Activated CD4-positive, alpha-beta T cell treated with anti-CD3 and anti-CD28 coated beads for 24 hours (primary cell): ENCODE measurements at places on chromosomes 13 and 19.

DNA sequence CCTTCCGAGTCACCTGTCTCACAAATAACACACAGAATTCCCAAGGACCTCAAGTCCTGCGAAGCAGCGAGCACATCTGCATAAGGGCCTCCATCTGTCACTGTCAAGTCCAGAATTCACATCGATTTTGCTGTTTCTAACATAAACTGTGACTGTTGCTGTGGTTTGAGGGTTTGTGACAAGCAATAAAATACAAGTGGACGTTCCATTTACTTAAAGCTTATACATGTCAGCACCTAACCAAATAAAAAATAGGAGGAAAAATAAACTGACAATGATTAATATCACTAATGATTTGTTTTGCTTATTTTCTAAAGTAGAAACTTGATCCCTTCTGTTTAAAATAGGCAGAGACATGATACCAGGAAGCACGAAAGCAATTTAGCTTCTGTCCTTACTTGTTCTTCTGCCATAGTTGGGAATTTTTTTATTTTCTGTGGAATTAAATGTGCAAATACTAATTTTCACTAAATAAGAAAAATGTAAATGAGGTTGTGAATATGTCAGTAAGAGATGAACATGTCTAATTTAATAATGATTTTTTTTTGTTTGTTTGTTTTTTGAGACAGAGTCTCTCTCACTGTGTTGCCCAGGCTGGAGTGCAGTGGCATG lies 279.1 kb downstream of the FGF9 start:
- DNase-seq: no peak

GRCh38 chr19:10044390-10044789 lies 31.1 kb downstream of the RDH8 start:
- no peak for DNase-seq

DNA sequence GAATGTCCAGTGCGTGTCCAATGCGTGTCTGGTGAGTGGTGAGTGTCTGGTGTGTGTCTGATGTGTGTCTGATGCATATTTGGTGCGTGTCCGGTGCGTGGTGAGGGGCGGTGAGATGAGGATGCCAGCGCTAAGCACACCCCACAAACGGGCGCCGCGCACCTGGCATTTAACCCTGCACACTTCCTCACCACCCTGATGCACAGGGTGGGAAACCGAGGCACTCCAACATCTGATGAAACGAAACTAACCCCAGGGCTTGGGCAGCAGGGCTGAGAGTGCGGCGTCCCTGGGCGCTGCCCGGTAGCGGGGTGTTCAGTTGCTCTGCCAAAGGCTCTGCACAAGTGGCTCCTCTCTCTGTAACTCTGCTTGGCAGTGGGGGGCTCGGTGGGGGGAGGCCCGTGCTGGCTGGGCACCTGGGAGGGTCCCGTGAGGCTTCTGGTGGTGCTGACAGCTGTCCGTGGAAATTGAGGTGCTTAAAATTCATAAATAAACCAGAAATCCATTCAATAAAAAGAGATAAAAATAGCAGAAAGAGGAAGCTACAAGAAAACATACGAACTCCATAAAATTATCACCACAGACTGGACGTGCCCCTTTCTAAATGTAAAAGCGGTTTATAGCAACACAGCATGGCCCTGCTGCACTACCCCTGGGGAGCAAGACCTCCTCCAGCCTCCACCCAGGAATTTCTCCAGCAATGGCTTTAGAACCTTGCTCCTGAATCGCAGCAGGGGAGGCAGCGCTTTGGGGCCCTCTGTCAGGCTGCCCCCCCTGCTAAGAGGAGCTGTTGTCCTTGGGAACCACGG lies 76.0 kb downstream of the RASA3 start:
- DNase-seq: no peak

- DNase-seq: no peak
Observed at GRCh38 chr19:934197-934840, 8.5 kb downstream of the ARID3A start.

DNA sequence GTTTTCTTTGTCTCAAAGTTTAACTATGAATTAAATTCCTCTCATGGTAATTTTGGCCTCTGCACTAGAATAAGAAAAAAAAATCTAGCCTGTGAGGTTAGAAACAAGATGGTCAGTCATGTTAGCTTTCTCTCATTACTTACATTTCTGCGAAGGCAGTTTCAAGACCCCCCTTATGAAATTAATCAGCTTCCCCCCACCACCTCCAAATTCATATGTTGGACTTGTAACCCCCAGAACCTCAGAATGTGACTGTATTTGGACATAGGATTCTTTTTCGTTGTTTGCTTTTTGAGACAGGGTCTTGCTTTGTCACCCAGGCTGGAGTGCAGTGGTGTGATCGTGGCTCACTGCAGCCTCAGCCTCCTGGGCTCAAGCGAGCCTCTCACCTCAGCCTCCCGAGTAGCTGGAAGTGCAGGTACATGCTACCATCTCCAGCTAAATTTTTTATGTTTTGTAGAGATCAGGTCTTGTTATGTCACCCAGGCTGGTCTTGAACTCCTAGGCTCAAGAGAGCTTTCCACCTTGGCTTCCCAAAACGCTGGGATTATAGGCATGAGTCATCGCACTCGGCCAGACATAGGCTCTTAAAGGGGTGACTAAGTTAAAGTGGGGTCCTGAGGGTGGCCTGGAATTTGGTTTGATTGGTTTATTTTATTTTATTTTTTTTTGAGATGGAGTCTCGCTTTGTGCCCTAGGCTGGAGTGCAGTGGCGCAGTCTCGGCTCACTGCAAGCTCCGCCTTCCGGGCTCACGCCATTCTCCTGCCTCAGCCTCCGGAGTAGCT lies 1.4 kb downstream of the PLA2G4C start:
- DNase-seq: no peak

DNA sequence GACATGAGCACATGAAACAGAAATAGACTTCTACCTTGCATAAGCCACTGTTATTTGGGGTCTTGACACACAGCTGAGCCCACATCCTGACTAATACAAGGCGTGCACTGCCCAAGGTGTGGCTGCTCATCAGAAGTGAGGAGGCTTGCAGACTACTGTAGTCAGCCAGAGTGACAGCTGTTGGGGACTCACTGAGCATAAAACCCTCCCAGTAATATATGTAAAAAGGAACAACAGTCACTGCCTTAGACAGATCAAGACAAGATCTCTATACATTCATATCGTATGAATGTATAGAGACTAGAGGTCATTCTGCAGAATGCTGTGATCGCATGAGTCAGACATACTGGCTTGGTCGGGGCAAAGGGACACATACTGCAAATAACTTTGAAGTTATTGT lies 4.1 kb upstream of the C1QTNF9B start:
- no peak for DNase-seq

DNA sequence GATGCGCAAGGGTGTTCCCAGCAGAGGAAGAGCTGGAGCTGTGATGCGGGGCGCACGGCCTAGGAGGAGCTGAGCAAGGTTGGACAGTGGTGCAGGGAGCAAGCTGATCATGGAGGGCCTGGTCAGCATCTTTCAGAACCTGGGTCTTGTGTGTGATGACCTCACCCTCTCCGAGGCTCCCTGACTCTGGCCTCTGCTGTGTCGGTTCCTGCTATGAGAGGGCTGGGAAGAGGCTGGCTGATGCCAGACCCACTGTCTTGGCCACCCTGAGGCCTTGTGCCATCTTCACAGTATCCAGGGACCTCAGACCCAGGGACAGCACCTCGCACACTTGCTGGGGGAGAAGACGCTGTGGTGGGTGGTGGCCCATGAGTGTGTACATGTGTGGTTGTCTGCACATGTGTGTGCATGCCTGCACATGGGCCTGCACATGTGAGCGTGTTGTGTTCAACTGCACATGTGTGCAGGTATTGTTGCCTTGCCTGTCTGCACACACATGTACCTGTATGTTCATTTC lies 16.5 kb upstream of the C13orf46 start:
- no peak for DNase-seq

- no peak for DNase-seq
Observed at GRCh38 chr19:37845932-37846331, 60.5 kb downstream of the WDR87 start.

GRCh38 chr13:91141543-91142061 lies 205.9 kb upstream of the MIR17HG start:
- DNase-seq: no peak

GRCh38 chr19:35569281-35569781 lies 5.9 kb upstream of the ATP4A start:
- DNase-seq: no peak

GRCh38 chr13:74571811-74572210 lies 437.6 kb upstream of the KLF12 start:
- DNase-seq: no peak

GRCh38 chr13:32616883-32617511 lies 30.7 kb downstream of the PDS5B start:
- no peak for DNase-seq

- DNase-seq: no peak
Observed at GRCh38 chr19:54873990-54874389, at the start of gene FCAR. Gene FCAR (plus strand): TSS chr19:54874235. CDS start chr19:54874290, 55 bp downstream.

- DNase-seq: no peak
Observed at GRCh38 chr13:73467125-73467524, 408.3 kb downstream of the KLF5 start.

DNA sequence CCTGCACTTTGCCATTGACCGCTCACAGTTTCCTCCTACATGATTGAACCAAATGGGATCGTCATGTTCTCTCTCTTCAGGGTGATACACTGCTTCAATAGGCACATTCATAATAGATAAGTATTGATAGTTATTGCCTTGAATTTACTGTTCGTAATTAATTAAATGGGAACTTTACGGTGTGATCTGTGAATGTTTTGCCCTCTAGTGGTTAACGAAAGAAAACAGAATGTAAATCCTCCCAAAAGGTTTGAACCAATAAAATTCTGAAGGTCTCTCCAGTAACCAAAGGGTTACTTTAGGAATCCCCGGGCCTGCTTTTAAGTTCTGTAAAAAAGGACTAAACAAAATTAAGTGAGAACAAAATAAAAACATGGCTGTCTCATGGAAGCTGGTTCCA lies 389.3 kb downstream of the DACH1 start:
- DNase-seq: no peak

GRCh38 chr19:42196011-42197001 lies 21.2 kb downstream of the DEDD2 start:
- DNase-seq: no peak

GRCh38 chr13:109859898-109860297 lies 73.5 kb upstream of the IRS2 start:
- DNase-seq: no peak

DNA sequence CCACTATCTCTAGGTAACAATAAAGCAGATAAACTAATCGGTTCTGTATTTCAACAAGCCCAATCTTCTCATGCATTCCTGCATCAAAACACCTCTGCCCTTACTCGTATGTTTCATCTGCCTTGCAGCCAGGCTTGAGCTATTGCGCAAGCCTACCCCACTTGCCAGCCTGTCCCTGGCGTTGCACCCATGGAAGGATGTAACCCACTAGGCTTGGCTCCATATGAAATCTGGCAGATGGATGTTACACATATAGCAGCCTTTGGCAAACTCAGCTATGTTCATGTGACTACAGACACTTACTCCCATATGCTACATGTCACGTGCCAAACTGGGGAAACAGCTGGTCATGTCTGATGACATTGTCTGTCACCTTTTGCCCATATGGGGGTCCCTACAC lies 11.9 kb upstream of the ZNF549 start:
- DNase-seq: no peak

- no peak for DNase-seq
Observed at GRCh38 chr19:7861619-7862412, 12.4 kb downstream of the PRR36 start.

DNA sequence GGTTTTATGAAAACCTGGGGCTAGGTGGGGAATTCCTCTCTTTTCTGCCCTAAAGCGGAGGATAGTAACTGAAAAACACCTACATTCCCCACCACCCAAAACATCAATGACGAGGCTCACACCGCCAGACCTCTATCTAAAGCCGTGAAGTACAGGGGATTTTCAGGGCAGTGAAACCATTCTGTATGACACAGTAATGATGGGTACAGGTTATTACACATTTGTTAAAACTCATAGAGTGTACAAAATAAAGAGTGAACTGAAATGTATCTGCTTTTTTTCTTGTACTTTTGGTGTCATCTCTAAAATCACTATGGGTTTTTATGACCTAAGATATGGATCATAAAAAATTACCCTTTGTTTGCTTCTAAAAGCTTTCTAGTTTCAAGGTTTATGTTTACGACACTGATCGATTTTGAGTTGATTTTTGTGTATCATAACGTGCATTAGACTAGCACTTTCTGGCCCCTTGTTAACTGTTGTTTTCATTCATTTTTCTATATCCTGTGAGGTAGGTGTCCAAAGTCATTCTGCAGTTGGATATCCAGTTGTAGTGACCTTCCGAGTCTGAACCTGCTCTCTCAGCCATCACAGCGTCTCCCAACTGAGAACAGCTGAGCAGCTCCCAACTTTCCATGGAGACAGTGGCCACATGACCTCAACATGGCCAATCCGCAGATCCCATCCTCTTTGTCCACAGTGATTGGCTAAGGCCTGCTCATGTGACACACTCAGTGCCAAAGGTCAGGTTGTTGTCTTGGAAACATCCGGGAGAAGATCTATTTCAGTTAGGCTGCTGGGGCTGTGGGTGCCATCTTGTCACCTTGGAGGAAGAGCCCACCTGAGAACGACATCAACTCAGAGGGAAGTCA lies 10.3 kb downstream of the MBD3L2B start:
- no peak for DNase-seq

GRCh38 chr19:5932609-5933262 lies 18.7 kb downstream of the CAPS start:
- DNase-seq: no peak

DNA sequence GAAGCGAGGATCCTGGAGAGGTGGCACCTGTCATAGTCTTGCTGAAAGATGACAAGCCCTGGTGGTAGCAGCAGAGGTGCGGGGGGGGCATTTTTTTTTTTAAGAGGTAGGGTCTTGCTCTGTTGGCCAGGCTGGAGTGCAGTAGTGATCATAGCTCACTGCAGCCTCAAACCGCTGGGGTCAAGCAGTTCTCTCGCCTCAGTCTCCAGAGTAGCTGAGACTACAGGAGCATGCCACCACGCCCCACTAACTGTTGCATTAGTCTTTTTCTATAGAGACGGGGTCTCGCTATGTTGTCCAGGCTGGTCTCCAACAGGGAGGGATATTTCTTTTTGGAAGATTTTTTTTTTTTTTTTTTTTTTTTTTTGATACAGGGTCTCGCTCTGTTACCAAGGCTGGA lies 3.3 kb downstream of the BAX start:
- no peak for DNase-seq

- no peak for DNase-seq
Observed at GRCh38 chr13:87344176-87344575, 327.0 kb upstream of the SLITRK5 start.

DNA sequence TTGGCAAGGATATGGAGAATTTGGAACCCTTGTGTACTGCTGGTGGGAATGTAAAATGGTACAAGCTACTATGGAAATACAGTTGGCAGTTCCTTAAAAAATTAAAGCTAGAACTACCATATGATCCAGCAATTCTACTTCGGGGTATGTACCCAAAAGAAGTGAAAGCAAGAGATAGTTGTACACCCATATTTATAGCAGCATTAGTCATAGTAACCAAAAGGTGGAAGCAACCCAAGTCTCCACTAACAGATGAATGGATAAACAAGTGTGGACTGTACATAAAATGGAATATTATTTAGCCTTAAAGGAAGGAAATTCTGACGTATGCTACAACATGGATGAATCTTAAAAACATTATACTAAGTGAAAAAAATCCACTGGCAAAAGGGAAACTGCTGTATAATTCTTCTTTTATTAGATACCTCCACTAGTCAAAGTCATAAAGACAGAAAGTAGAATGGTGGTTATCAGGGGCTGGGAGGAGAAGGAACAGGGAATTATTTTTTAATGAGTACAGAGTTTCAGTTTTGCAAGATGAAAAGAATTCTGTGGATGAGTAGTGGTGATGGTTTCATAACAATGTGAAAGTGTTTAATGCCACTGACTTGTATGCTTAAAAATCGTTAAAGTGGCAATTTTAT lies 141.6 kb downstream of the RXFP2 start:
- DNase-seq: no peak
